ENCODE measurements at places on chromosomes 3 and 15. TPM values are rescaled to one million over a fixed set of nuclear protein-coding genes. Genes with fewer than 3 reads are reported as not detected.

Gene AHSG
- total RNA-seq, result not detected

Gene IGSF10
- total RNA-seq, result 0.19 TPM

Gene MINAR1
- 0.52 TPM for total RNA-seq

Gene GOLGA8S
- 0.09 TPM for total RNA-seq

Gene FAM174B
- total RNA-seq, result 105 TPM

Gene CDHR4
- not detected for total RNA-seq

Gene SLC26A6
- total RNA-seq, result 65.1 TPM

- H3K27ac ChIP-seq, result no peak overlapping the region
- no peak for DNase-seq
- H3K27me3 ChIP-seq, result no peaks in the 10 kb centered on the region
- no peak overlapping the region for H3K4me3 ChIP-seq
- H3K36me3 ChIP-seq, result peaks cover 34% of the 10 kb centered on the region
- no peaks in the 10 kb centered on the region for H3K4me1 ChIP-seq
Measured at GRCh38 chr3:185290266-185290665, 36.4 kb upstream of the EHHADH start.

DNA sequence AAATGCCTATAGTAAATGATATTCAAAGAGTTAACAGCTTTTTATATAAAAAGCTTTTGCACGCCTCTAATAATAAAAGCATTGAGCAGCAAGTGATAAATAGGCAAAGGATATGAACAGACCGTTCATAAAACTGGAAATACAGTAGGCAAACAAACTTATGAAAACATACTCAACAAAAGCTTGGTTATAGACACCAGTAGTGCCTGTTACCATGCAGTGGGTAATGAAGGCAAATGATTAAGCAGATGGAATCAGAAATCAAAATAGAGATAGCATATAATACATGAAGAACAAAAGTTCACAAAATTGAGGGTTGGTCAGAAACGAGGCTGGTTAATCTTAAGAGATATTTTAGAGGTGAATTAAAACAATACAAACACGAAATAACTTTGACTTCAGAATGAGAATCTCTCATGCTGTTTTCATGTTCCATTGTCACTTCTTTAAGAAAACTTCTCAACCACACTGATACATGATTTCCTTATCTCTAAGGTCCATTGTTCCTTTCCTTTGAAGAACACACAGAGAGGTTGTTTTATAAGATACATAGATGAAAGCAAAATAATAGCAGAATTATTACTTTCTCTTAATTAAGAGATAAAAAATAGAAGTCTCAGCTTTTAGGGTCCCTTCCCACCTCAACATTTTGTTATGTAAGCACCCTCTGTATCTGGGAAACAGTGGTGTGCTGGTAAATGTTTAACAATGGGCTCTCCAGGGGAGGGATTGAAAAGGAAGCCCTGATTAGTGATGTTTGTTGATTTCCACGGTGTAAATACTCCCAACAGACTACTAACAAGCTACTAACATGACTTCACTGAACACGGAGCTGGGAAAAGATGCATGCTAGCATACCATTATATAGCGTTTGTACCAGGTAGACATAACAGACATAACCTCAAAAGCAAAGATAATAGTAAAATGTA is 12.6 kb downstream of the RASGRP1 start:
- H3K4me1 ChIP-seq, result peaks cover 24% of the 10 kb centered on the region
- no peaks in the 10 kb centered on the region for H3K36me3 ChIP-seq
- DNase-seq, result no peak

DNA sequence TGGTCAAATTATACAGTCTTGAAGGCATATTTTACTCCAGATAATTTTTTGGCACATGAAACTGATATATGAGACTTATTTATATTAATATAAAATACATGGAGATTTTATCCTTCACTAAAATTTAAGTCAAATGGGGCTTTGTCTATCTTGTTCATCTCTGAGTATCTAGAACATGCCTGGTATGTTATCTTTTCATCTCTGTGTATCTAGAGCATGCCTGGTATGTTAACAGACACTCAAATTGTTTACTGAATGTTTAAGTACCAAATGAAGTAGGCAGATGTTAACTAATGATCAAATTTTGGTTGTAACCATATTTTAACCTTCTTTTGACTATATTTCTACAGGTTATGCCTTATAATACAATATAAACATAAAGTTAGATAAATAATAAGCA is 7.7 kb downstream of the GTF2A2 start:
- H3K27ac ChIP-seq, result no peak overlapping the region
- no peaks in the 10 kb centered on the region for H3K27me3 ChIP-seq
- H3K4me3 ChIP-seq, result no peak overlapping the region
- H3K36me3 ChIP-seq, result peaks cover 93% of the 10 kb centered on the region
- no peak for DNase-seq

- DNase-seq, result no peak
- H3K27ac ChIP-seq, result no peak overlapping the region
- no peaks in the 10 kb centered on the region for H3K27me3 ChIP-seq
- H3K4me3 ChIP-seq, result no peak overlapping the region
Measured at GRCh38 chr3:31277582-31277981, 255.1 kb upstream of the STT3B start.

DNA sequence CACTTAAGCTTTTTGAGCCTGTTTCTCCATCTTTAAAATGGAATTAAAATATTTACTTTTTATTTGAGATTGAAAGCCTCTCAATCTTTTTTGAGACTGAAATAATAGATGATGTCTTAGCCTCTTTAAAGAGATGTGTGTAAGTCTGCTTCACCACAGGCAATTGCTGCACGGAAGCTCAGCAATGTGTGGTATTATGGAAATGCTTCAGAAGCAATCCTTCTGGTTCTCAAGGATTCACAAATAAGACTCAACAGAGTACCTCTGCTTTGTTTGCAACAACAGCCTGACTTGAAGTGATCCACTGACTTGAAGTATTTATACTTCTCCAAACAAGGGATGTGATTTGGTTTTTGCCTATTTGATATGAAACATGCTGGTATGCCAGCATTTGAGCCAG is 332.0 kb upstream of the RASGRP1 start:
- no peaks in the 10 kb centered on the region for H3K27me3 ChIP-seq
- H3K4me3 ChIP-seq, result no peak overlapping the region
- no peaks in the 10 kb centered on the region for H3K4me1 ChIP-seq
- H3K27ac ChIP-seq, result no peak overlapping the region

GRCh38 chr3:190855151-190855550 is 7.3 kb downstream of the GMNC start:
- DNase-seq, result peak; percentile 65
- no peak overlapping the region for H3K27ac ChIP-seq
- H3K4me1 ChIP-seq, result peaks cover 3% of the 10 kb centered on the region
- H3K4me3 ChIP-seq, result no peak overlapping the region
- peaks cover 5% of the 10 kb centered on the region for H3K27me3 ChIP-seq
- no peaks in the 10 kb centered on the region for H3K36me3 ChIP-seq

GRCh38 chr15:37981775-37982174 is 47.3 kb downstream of the TMCO5A start:
- no peaks in the 10 kb centered on the region for H3K4me1 ChIP-seq
- H3K4me3 ChIP-seq, result no peak overlapping the region
- H3K27ac ChIP-seq, result no peak overlapping the region
- no peaks in the 10 kb centered on the region for H3K36me3 ChIP-seq
- DNase-seq, result no peak
- H3K27me3 ChIP-seq, result no peaks in the 10 kb centered on the region

GRCh38 chr15:26974120-26974780 is 3.3 kb downstream of the GABRG3 start:
- no peak overlapping the region for H3K27ac ChIP-seq
- H3K36me3 ChIP-seq, result no peaks in the 10 kb centered on the region
- H3K4me1 ChIP-seq, result no peaks in the 10 kb centered on the region
- H3K4me3 ChIP-seq, result no peak overlapping the region

DNA sequence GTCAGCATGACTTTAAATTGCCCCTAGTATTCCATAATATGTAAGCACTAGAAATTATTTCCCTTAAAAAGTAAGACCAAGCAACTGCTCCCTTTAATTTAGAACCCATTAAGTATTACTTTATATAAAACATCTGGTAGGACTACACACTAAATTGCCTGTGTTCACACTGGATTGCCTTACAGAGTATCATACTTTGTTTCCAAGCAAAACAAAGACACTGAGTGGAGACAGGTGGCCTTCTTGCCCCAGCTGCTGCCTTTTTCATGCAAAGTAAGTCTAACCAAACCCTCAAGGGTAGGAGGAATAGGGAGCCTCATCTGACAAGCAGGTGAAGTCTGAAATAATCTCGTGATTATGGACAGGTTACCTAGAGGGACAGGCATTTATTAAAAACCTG is 87.3 kb downstream of the PEX5L start:
- H3K27me3 ChIP-seq, result peaks cover 37% of the 10 kb centered on the region
- no peak overlapping the region for H3K4me3 ChIP-seq
- no peaks in the 10 kb centered on the region for H3K36me3 ChIP-seq
- no peak for DNase-seq
- H3K27ac ChIP-seq, result no peak overlapping the region

GRCh38 chr3:43689766-43690399 is 855 bp upstream of the ABHD5 start:
- peak overlapping the region; percentile 87 for H3K4me3 ChIP-seq
- no peaks in the 10 kb centered on the region for H3K36me3 ChIP-seq
- H3K27me3 ChIP-seq, result no peaks in the 10 kb centered on the region
- peaks cover 15% of the 10 kb centered on the region for H3K4me1 ChIP-seq

DNA sequence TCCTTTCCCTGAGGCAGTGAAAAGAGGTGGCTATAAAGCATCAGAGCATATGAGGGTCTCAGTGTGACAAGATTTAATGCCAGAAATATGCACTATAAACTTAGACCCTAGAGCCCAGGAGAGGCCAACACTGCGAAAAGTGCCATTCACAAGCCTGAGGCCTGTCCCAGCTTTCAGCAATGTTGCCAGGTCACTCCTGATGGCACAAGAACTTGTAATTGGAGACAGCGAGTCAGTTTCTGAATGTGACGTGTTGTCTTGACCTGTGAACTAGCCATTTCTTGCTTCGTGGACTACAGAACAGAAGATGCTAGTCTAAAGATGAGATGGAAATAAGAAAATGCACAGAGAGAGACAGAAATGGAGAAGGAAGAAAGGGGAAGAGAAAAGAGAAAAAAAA is 87.9 kb downstream of the WDR72 start:
- no peak overlapping the region for H3K27ac ChIP-seq
- no peaks in the 10 kb centered on the region for H3K27me3 ChIP-seq
- H3K4me1 ChIP-seq, result no peaks in the 10 kb centered on the region
- no peaks in the 10 kb centered on the region for H3K36me3 ChIP-seq

DNA sequence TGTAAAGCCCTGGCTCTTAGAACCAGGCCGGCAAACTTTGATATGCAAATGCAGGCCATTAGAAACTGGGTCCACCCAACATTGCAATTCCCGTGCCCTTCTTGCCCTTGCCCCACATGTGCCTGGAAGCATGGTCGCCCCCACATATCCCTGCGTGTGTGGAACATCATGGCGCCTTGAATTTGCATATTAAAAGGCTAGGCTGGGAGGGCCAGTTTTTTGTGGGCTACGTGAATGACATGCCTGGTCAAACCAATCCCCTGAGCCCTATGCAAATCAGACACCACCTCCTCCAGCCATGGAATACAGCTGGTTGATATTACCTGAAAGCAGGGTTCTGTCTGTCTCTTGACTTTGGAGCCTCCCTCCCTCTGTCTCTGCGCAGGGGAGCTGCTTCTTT is 58.7 kb upstream of the ARHGEF26 start:
- DNase-seq, result peak; percentile 65
- H3K4me1 ChIP-seq, result peaks cover 10% of the 10 kb centered on the region
- H3K36me3 ChIP-seq, result no peaks in the 10 kb centered on the region

DNA sequence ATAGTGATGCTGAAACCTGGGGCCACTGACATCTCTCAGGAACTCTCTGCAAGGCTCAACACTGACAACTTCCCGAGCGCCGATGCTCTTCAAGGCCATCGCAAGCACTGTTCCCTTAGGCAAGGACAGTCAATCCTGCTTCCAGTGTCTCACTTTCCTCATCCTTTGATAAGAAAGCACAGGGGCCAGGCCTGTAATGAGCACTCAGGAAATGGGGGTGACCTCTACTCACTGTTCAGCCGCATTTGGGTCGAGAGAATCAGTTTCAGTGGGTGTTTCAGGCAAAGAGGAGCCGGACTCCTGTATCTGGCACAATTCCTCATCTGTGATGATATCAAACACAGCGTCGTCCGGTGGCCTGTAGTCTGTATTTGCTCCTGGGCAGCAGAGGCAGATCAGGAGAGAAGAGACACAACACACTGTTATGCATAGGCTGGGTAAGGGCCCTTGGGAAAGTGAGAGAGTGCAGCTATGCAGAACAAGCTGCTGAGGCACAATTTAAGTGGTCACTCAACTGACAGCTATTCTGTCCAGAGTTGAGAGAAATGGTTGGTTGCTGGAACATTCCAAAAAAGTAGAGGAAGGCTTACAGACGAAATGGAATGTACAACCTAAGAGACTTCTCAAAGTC is 11.9 kb downstream of the CXCR6 start:
- H3K27me3 ChIP-seq, result no peaks in the 10 kb centered on the region
- no peak for DNase-seq
- H3K4me3 ChIP-seq, result no peak overlapping the region
- peaks cover 87% of the 10 kb centered on the region for H3K36me3 ChIP-seq
- H3K27ac ChIP-seq, result no peak overlapping the region

DNA sequence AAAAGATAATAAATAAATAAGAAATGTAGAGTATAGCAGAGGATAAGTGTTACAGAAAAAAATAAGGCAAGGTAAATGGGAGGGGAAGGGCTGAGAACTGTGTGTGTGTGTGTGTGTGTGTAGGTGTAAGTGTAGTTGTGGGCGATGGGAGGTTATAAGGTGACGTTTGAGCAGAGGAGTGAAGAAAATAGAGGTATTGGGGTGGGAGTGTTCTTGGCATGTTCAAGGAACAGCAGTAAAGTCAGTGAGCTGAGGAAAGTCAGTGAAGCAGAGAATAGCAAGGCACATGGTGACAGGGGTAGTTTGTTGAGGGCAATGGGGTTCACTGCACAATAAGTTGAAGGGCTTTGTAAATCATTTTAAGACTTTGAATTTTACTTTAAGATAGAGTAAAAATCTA is 30.9 kb upstream of the ZNF148 start:
- H3K27ac ChIP-seq, result no peak overlapping the region
- H3K27me3 ChIP-seq, result no peaks in the 10 kb centered on the region
- H3K4me1 ChIP-seq, result peaks cover 7% of the 10 kb centered on the region
- no peak overlapping the region for H3K4me3 ChIP-seq
- no peaks in the 10 kb centered on the region for H3K36me3 ChIP-seq
- DNase-seq, result no peak

- H3K4me3 ChIP-seq, result no peak overlapping the region
- no peaks in the 10 kb centered on the region for H3K27me3 ChIP-seq
- peaks cover 12% of the 10 kb centered on the region for H3K4me1 ChIP-seq
- no peaks in the 10 kb centered on the region for H3K36me3 ChIP-seq
- peak; percentile 42 for DNase-seq
- no peak overlapping the region for H3K27ac ChIP-seq
Measured at GRCh38 chr3:183490653-183491052, 62.2 kb upstream of the MCF2L2 start.

DNA sequence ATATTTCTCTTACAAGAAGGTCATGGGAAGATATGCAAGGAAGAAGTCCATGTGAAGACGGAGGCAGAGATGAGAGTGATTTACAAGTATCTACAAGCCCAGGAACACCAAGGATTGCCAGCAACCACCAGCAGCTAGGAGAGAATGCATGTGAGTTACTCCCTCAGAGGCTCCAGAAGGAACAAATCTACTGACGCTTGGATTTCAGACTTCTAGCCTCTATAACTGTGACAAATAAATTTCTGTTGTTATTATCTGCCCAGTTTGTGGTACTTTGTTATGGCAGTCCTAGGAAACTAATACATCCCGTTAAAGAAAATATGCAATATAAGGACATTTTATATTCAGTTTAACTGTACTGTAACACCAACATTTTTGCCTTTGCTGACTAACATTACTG is 283.9 kb downstream of the BCHE start:
- H3K4me3 ChIP-seq, result no peak overlapping the region
- no peaks in the 10 kb centered on the region for H3K27me3 ChIP-seq
- H3K27ac ChIP-seq, result no peak overlapping the region
- no peaks in the 10 kb centered on the region for H3K4me1 ChIP-seq
- no peak for DNase-seq
- H3K36me3 ChIP-seq, result no peaks in the 10 kb centered on the region

Data from endodermal cell (in vitro differentiated cells).